ENCODE measurements at places on chromosomes 16 and 17.

GRCh38 chr16:89242795-89243200, 25.3 kb downstream of the ZNF778 start:
- no peak for DNase-seq
- peaks cover 2% of the 10 kb centered on the region for H3K36me3 ChIP-seq
- H3K4me3 ChIP-seq = no peak overlapping the region

GRCh38 chr17:51493206-51493605, 232.9 kb downstream of the UTP18 start:
- no peak overlapping the region for H3K27ac ChIP-seq
- DNase-seq = no peak
- H3K4me1 ChIP-seq = no peaks in the 10 kb centered on the region
- no peak overlapping the region for H3K4me3 ChIP-seq
- H3K36me3 ChIP-seq = no peaks in the 10 kb centered on the region

DNA sequence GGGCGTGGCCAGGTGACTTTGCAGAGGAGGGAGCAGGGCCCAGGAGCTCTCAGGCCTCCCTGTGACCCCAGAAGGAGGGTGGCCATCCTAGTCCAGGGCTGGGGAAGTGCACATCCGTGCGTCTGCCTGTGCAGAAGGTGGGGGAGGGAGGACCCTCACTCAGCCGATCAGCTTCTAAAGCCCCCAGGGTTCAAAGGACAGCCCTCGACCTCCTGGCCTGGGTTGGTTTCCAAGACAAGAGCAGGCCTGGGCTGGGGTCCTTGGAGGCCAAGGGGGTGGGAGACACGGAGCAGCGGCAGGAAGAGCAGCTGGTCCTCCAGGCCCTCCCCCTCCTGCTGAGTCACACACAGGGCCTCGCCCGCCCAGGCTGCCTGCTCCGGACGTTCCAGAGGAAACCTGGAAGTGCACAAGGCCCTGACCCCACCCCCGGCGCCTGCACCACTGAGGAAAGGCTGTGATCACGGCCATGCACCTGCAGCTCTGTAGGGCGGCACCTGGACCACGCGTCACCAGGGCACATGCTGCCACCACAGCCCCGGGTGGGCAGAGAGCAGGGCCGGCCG, 67.1 kb upstream of the ZNF469 start:
- no peaks in the 10 kb centered on the region for H3K4me1 ChIP-seq

DNA sequence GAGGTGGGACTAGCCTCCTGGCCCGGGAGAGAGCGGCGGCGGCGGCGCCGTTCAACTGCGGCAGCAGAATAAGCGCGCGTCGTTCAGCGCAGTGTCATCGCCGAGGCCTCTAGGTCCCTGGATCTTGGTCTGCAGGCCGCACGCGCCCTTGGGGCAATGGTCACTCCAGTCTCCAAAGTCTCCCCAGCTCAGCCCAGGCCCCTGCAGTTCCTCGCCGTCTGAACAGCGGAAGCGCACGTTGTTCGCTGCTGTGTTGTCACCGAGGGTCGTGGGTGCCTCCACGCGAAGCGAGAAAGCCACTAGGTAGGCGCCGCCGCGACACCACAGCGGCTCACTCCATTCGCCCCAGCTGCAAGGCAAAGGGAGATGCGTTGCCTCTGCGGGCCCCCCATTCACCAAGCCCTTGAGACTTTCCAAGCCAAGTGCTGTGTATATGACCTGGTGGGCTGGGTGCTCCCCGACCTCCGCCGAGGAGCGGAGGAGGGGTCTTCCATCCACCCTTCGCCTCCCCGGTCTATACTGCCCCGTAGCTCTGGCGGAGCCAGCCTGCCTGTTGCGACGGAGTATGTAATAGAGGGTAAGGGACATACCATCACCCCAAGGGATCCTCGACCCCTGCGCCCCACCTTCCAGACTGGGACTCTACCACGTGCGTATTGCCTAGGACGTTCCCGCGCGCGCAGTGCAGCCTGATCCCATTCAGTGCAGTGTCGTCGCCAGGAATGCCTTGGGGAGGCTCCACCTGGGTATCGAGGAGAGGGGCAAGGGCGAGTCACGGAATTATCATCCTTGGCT, 656 bp downstream of the VMO1 start:
- peaks cover 2% of the 10 kb centered on the region for H3K36me3 ChIP-seq
- H3K4me3 ChIP-seq = no peak overlapping the region
- peaks cover 26% of the 10 kb centered on the region for H3K4me1 ChIP-seq
- DNase-seq = no peak
- H3K27me3 ChIP-seq = peaks cover 67% of the 10 kb centered on the region

DNA sequence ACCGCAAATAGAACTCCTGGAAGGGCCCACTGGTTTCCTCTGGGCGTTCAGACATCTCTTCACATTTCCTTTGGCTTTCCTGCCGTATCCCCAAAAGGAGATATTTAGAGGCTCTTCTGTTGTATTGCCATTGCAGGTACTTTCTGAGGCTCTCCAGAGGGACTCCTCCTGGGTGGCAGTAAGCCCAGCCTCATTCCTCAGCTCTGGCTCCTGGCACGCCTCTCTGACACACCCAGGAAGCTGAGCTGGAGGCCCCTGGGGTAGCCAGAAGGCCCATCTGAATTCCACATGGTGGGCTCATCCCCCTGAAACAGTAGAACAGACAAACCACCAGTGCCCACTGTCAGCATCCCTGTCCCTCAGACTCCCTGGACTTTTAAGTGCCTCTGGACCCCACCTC, 206.7 kb downstream of the PARN start:
- no peaks in the 10 kb centered on the region for H3K36me3 ChIP-seq
- H3K27me3 ChIP-seq = no peaks in the 10 kb centered on the region
- H3K27ac ChIP-seq = no peak overlapping the region
- H3K4me3 ChIP-seq = no peak overlapping the region
- no peak for DNase-seq

- H3K27ac ChIP-seq = no peak overlapping the region
- H3K27me3 ChIP-seq = peaks cover 3% of the 10 kb centered on the region
- no peak overlapping the region for H3K4me3 ChIP-seq
- no peaks in the 10 kb centered on the region for H3K36me3 ChIP-seq
These were observed 98.5 kb downstream of the METRNL start for GRCh38 chr17:83177611-83178532.

DNA sequence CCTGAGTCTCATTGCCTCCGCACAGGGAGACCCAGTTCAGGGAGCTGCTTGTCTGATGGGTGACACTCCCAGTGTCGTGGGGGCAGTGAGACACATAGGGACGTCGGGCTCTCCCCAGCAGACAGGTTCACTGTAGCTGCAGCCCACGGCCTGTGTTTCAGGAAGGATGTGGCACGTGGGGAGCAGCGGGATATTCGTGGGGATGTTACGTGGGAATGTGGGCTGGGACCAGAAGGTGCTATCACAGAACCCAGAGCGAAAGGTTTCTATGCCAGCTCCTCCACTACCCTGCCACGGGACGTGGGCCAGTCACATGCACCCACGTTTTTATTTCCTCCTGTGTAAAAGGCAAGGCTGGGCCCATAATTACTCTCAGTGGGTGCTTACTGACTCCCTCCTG, 16.3 kb downstream of the CACNA1G start:
- H3K36me3 ChIP-seq = no peaks in the 10 kb centered on the region
- H3K4me1 ChIP-seq = no peaks in the 10 kb centered on the region
- DNase-seq = no peak
- no peak overlapping the region for H3K27ac ChIP-seq
- peaks cover 8% of the 10 kb centered on the region for H3K27me3 ChIP-seq

GRCh38 chr17:56313201-56313600, 159.9 kb downstream of the ANKFN1 start:
- H3K4me1 ChIP-seq = peaks cover 1% of the 10 kb centered on the region
- H3K27ac ChIP-seq = no peak overlapping the region
- H3K4me3 ChIP-seq = no peak overlapping the region
- H3K36me3 ChIP-seq = no peaks in the 10 kb centered on the region

DNA sequence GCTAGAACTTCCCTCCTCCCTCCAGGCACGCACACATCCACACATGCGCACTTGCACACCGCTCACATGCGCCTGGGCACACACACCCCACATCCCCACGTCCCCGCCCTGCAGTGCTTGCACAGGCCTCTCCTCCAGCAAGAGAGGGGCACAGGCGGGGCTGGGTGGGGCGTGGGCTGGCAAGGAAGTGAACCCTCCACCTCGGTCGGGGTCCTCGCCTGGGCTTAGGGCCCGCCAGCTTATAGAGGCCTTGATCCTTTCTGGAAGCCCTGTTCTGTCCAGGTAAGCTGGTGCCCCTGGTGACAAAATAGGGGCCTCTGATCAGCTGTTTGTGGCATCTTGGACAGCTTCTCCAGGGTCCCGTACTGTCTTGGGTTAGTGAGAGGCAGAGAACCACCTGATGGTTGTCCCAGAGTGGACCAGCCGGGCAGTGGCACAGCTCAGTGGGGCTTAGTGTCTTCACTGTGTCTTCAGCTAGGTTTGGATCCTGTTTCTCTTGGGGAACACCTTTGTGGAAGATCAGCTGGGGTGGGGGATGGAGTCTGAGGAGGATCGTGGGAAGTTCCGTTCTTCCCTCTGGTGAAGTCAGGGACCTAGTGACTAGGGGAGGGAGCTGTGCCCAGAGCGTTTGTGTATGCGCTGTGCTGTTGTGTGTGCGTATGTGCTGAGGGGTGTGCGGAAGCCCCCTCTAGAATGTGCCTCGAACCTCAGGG, 12.1 kb downstream of the TBX4 start:
- H3K4me1 ChIP-seq = peaks cover 7% of the 10 kb centered on the region
- DNase-seq = no peak
- H3K4me3 ChIP-seq = no peak overlapping the region
- H3K27ac ChIP-seq = no peak overlapping the region

DNA sequence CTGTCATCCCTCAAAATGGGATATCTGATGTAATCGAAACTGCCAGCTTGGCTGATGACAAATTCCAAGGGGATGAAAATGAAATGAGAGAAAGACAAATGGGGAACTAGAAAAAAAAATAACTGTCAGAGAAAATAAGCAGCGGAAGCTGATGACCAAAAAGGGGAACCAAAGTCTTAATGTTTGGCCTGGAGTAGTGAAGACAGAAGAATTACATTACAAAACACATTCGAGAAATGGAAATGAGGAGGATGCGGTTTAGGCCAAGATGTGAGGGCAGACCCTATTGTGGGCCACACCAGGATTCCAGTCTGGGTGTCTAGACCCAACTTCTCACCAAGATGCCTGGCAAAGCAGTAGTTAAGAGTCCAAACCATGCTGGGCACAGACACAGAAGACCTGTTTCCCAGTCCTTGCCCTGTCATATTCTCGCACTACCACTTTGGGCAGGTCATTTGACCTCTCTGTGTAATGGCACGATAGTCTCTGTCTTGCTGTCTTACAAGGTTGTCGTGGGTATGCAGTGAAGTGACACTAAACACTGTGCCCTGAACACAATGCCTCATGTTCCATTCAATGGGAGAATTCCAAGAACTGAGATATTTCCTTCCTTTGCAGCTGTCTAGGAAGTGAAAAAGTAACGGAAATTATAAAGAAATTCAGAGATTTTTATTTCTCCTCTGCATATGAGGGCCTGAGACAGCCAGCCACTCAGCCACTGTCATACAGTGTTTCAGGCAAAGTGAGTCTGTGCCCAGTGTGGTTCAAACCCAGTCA, 12.3 kb upstream of the CCL2 start:
- no peak for DNase-seq
- H3K4me1 ChIP-seq = no peaks in the 10 kb centered on the region
- no peaks in the 10 kb centered on the region for H3K36me3 ChIP-seq

- peaks cover 5% of the 10 kb centered on the region for H3K4me1 ChIP-seq
- H3K27ac ChIP-seq = no peak overlapping the region
- H3K27me3 ChIP-seq = peaks cover 11% of the 10 kb centered on the region
- H3K4me3 ChIP-seq = no peak overlapping the region
- no peaks in the 10 kb centered on the region for H3K36me3 ChIP-seq
These were observed 7.4 kb downstream of the PRCD start for GRCh38 chr17:76547183-76547641.

DNA sequence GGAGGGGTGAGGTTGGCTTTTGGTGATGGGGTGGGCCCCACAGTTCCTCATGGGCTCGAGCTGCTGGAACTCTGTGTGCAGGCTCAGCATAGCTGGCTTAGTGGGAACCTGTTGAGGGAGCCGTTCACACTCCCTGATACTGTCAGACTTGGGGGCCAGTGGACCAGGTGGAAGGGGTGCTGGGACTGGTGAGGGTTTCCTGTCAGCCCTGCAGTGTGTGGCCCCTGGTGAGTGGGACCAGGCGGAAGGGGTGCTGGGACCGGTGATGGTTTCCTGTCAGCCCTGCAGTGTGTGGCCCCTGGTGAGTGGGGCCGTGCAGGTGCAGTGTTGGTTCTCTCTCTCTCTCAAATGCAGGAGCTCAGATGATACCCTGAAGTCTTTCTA, 45.1 kb upstream of the ZNF750 start:
- H3K27ac ChIP-seq = peak overlapping the region; percentile 97
- H3K4me1 ChIP-seq = peaks cover 68% of the 10 kb centered on the region

GRCh38 chr17:50785126-50785525, 17.8 kb upstream of the ANKRD40CL start:
- H3K4me1 ChIP-seq = peaks cover 27% of the 10 kb centered on the region
- no peak overlapping the region for H3K27ac ChIP-seq
- no peak for DNase-seq
